ENCODE measurements at places on chromosomes 12 and 14.

DNA sequence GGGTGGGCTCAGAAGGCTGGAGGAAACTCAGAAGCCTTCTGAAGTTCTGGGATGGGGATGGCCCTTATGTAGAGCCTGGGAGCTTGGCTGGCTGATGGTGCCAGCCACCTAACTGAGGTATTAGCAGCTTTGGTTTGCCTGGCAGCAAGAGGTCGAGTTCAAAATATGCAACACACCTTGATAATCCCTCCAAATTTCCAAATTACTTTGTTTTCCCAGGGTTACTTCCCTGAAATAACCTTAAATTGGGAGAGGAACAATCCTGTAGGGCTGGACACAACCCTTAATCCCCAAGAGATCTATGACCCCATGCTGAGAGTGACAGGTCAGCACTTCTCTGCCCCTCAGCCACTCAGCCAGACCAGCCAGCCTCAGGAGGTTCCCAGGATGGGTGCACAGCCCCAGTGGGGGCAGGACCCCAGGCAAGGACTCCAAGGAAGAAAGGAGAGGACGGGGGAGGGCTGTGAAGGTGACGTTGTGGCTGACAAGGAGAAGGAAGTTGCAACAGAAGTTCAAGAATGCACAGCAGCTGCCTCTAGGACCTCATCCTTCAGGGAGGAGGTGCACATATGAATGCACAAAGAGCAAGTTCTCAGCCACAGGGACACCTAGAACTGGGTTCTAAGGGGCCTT is 18.6 kb upstream of the KRT77 start:
- H3K4me1 ChIP-seq, result no peaks in the 10 kb centered on the region
- no peak overlapping the region for H3K4me3 ChIP-seq
- H3K27ac ChIP-seq, result no peak overlapping the region
- no peak for DNase-seq

GRCh38 chr12:16613199-16613598 is 7.2 kb upstream of the LMO3 start:
- H3K27me3 ChIP-seq, result peaks cover 35% of the 10 kb centered on the region
- no peak for DNase-seq
- peaks cover 12% of the 10 kb centered on the region for H3K4me1 ChIP-seq
- no peak overlapping the region for H3K4me3 ChIP-seq
- H3K27ac ChIP-seq, result no peak overlapping the region

DNA sequence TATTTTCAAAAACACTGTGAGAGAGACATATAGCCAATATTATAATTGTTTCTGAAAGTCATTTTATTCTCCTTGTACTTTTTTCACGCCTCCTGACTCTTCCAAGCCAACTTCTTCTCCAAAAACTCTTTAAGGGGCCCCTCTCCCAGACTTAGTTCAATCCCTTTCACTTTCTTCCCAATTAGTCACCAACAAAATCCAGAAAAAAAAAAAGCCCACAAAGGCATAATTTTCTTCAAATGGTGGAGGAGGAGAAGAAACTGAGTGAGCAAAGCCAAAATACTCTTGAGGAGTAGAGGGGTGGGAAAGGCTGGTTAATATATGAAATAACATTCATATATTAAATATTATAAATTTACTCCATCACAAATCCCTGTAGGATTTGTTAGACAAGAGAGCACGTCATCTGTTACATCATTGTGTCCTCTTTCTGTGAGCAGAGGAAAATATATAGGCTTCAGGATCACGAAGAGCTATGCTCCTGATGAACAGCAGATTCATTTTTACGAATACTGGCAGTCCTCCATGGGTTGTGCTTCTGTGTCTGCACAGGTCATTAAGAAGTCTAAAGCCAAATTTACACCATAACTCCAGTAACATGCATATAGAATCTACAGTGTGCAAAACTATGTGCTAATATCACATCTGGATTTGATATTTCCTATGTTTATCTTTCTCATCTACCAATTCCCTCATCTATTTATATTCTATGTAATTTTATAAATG is 25.9 kb upstream of the NID2 start:
- H3K4me1 ChIP-seq, result no peaks in the 10 kb centered on the region
- no peak for DNase-seq
- H3K4me3 ChIP-seq, result no peak overlapping the region
- H3K27ac ChIP-seq, result no peak overlapping the region
- H3K36me3 ChIP-seq, result no peaks in the 10 kb centered on the region
- no peaks in the 10 kb centered on the region for H3K27me3 ChIP-seq

DNA sequence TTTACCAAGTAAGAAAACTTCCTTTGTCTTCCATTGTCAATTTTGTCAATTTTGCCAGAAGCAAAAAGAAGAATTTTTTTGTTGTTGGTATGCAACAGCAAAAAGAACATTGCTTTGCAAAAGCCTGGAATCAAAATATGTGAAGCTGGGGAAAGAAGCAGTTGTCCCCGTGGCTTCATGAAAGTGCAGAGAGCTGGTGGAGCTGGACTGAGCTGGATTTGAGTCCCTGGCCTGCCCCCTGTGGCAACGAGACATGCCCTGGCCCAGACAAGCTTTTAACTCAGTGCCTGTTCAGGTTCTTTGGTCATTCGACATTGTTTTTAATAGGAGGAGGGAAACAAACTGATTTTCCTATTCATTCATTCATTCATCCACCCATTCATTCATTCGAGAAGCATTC is 70.3 kb downstream of the SLC15A4 start:
- no peak overlapping the region for H3K27ac ChIP-seq
- peak; percentile 12 for DNase-seq
- no peak overlapping the region for H3K4me3 ChIP-seq
- H3K4me1 ChIP-seq, result no peaks in the 10 kb centered on the region

DNA sequence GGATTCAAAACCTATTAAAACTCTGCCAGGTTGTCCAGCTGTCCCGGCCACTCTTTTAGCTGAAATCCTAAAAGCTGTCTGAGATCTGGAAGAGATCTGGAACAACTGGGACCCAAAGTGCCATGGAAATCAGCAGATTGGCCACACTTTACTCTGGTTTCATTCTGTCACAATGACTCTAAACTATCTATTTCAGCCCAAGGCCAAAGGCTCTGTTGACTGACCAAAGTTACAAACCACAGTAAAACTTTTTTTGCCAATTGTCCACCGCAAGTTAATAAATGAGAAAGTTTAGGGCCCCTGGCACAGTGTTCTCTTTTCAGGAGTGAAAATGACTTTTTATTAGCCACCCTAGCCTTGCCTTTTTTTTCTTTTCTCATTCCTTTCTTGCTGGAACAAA is 113.4 kb upstream of the CPM start:
- no peaks in the 10 kb centered on the region for H3K27me3 ChIP-seq
- H3K27ac ChIP-seq, result no peak overlapping the region
- H3K4me1 ChIP-seq, result no peaks in the 10 kb centered on the region

GRCh38 chr14:68573126-68573525 is 219.7 kb downstream of the ZFP36L1 start:
- no peaks in the 10 kb centered on the region for H3K27me3 ChIP-seq
- H3K4me3 ChIP-seq, result no peak overlapping the region
- H3K27ac ChIP-seq, result no peak overlapping the region
- no peaks in the 10 kb centered on the region for H3K36me3 ChIP-seq
- no peak for DNase-seq
- no peaks in the 10 kb centered on the region for H3K4me1 ChIP-seq

DNA sequence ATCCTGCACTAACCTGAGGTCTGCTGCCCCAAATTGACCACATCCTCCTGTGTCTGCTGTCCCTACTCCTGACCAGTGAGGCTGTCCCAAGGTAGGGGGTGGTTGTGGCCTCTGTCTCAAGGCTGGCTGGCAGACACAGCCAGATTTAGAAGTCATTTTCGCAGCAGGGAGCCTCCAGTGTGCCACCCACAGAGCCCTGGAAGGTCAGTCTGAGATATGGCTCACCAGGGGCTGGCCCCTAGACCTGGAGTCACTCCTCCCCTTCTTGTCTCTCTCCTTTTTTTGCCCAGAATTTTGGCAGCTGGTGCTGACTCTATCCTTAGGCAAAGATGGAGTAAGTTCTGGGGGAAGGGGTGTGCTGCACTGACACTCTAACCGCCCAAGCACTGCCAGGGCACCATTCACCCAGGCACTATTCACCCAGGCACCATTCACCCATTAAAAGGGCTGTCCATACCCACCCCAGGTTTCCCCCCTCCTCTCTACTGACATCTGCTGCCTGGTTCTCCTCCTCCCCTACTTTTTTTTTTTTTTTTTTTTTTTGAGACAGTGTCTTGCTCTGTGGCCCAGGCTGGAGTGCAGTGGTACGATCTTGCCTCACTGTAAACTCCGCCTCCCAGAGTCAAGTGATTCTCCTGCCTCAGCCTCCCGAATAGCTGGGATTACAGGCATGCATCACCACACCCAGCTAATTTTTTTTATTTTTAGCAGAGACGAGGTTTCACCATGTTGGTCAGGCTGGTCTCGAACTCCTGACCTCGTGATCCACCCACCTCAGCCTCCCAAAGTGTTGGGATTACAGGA is 7.7 kb downstream of the DDN start:
- H3K4me1 ChIP-seq, result peaks cover 5% of the 10 kb centered on the region
- no peak overlapping the region for H3K4me3 ChIP-seq
- H3K27me3 ChIP-seq, result peaks cover 63% of the 10 kb centered on the region
- no peak overlapping the region for H3K27ac ChIP-seq
- no peak for DNase-seq

DNA sequence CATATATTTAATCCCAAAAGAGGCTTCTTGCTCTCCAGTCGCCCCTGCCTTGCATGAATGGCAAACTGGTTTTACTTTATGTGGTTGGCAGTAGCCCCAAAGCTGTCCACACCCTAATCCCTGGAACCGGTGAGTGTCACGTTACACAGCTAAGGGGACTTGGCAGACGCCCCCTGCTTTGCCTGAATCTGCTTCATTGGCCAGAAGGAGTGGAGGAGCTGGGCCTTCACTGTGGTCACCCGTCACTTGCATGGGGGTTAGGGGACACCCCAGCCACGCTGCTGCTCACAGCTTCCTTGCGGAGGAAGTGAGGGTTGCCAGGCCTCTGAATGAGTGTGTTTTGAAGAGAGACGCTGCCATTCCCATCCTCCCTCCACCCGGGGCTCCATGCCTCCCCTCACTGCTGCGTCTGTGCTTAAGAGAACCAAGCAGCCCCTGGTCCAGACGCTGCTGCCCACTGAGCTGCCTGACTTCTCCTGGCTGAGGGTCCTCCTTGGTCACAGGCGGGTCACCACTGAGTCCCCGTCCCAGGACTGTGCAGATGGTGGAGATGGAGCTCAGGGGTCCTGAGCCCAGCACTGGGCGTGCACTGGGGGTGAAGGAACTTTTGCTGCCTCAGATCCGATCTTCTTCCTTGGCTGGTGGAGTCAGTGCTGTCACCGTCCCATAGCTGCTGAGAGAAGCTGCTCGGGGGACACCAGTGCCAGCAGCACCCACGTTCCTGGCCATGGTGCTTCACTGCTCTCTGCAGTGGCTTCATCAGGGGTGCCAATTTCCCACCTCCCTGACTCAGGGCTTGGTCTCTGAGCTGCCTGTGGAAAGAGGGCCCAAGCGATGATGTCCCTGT is 39.8 kb downstream of the GALNT9 start:
- no peak overlapping the region for H3K4me3 ChIP-seq
- H3K27me3 ChIP-seq, result peaks cover 29% of the 10 kb centered on the region
- H3K4me1 ChIP-seq, result no peaks in the 10 kb centered on the region
- no peak for DNase-seq
